ENCODE measurements at places on chromosomes 6 and 20.

GRCh38 chr6:37283268-37283667 lies 25.3 kb upstream of the TMEM217 start:
- no peak for DNase-seq

- DNase-seq: no peak
Observed at GRCh38 chr20:9447182-9447581, 67.2 kb upstream of the LAMP5 start.

- DNase-seq: no peak
Observed at GRCh38 chr6:40986921-40987819, 51.9 kb downstream of the UNC5CL start.

- DNase-seq: no peak
Observed at GRCh38 chr20:44475372-44475693, 341 bp upstream of the TTPAL start.

- DNase-seq: no peak
Observed at GRCh38 chr6:75818098-75818855, 69.2 kb downstream of the MYO6 start.

DNA sequence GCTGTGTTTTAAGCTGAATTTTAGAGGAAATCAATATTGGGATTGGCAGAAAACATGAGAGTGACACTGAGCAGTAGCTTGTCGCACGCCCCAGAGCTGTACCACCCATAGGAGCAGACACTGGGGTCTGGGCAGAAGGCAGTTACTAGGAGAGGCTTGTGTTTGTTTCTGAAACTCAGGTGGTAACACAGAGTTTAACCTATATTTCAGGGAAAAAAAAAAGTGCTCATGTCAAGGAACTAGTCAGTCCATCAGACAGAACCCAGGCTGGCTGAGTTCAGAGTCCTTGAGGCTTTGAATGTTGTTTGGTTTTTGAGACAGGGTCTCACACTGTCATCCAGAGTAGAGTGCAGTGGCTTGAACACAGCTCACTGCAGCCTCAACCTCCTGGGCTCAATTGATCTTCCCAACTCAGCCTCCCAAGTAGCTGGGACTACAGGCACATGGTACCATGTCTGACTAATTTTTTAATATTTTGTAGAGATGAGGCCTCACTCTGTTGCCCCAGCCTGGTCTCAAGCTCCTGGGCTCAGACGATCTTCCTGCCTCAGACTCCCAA lies 6.6 kb downstream of the SLC22A1 start:
- DNase-seq: no peak

DNA sequence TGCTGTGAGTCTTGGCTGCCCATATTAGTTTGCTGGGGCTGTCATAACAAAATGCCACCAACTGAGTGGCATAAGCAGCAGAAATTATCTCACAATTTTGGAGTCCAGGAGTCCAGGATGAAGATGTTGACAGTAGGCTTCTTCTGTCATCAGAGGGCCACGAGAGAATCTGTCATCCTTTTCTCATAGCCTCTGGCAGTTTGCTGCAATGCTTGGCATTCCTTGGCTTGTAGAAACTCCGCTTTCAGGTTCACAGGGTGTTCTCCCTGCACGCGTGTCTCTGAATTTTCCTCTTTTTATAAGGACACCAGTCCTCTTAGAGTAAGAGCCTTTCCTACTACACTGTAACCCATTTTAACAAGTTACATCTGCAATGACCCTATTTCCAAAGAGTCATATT lies 838.4 kb downstream of the TFAP2A start:
- DNase-seq: no peak

GRCh38 chr6:166203003-166203640 lies 35.5 kb upstream of the TBXT start:
- DNase-seq: no peak

DNA sequence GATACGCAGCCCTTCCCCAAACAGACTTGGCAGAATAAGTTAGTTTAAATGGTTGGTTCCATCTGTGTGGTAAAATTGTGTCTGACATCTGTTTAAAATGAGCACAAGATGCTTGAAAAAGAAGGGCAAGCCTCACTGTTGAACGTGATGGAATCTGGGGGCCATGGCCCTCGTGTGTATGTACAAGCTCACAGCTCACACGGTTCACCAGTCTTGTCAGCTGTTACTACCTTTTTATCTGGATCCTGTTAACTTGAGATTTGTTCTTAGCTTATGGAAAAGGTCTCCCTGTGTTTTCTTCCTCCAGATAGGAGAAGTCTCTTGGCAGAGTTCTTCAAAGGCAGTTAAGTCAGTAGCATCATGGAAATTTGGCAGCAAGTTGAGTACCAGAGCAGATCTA lies 270.6 kb downstream of the KHDC1L start:
- DNase-seq: no peak

GRCh38 chr6:170024940-170025339 lies 265.9 kb downstream of the DLL1 start:
- DNase-seq: no peak

DNA sequence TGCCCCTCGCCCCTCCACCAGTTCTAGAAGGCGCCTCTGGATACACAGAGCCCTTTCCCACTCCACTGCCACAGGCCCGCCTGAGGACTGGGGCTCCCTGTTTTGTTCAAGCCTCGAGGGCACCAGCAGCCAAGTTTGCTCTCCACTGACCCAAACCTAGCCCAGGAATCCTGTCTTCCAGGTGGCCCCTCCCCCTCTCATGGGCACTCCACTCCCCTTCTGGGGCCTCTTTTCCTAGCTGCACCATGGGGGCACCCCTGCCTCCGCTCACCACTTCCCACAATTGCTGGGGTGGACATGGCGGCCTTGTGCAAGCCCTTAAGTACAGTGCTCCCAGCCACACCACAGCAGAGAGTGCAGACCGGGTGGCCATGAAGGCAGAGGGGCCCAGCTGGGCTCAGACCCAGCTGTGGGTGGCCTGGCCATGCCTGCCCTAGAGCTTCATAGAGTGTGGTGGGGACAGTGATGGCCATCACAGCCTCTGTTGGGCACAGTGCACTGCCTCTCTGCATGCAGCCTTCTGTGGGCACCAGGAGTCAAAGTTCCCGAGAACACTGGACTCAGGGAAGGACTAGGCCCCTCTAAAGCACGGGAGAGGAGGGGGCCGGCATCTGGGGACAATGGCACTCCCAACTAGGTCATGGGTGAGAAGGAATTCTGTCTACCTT lies 1.3 kb downstream of the MYL9 start:
- DNase-seq: no peak

DNA sequence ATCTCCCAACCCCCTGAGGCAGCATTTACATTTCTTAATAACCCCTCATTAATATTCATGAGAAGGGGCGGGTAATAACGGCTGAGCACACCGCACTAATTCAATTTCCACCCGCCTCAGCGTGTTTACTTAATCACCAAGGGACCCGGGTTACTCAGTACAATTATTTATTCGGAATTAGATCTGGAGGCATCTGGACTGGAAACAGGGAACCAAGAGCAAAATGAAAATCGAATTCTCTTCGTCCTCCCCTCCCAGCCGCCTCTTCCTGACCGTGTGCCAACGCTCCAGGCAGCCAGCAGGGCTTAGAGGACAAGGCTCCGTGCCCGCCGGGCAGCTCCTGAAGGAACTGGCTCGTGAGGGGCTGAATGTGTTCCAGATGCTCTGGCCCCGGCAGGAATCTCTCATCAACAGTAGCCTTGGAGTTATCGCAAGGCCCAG lies 23.5 kb upstream of the CTNNBL1 start:
- no peak for DNase-seq

GRCh38 chr20:37990571-37991151 lies 42.6 kb downstream of the TTI1 start:
- DNase-seq: peak; percentile 57

DNA sequence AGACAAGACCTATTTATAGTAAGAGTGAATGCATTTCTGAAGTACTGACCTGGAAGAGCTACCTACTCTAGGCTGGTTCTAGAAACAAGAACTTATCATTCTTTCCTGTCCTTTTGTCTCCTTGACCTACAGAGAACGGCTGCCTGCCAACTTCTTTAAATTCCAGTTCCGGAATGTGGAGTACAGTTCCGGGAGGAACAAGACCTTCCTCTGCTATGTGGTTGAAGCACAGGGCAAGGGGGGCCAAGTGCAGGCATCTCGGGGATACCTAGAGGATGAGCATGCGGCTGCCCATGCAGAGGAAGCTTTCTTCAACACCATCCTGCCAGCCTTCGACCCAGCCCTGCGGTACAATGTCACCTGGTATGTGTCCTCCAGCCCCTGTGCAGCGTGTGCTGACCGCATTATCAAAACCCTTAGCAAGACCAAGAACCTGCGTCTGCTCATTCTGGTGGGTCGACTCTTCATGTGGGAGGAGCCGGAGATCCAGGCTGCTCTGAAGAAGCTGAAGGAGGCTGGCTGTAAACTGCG lies 8.3 kb downstream of the APOBEC2 start:
- no peak for DNase-seq

DNA sequence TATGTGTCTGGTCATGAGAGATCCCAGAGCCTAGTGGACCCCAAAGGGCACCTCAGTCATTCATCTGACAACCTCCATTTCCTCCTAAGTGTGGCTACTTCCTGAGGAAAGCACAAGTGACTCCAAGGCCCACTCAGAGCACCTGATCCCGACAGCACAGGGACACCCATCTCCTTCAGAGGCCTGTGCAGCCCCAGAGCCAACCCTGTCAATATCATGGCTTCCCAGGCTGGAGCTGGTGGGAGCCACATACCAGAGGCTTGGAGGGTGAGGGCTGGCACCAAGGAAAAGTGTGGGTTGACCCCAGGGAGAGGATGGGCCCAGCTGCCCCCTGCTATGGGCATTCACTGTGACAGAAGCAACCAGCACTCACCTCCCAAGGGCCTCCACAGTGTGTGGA lies 117.3 kb downstream of the PSMB1 start:
- no peak for DNase-seq

- DNase-seq: no peak
Observed at GRCh38 chr20:37364927-37365272, 19.0 kb downstream of the SRC start.

DNA sequence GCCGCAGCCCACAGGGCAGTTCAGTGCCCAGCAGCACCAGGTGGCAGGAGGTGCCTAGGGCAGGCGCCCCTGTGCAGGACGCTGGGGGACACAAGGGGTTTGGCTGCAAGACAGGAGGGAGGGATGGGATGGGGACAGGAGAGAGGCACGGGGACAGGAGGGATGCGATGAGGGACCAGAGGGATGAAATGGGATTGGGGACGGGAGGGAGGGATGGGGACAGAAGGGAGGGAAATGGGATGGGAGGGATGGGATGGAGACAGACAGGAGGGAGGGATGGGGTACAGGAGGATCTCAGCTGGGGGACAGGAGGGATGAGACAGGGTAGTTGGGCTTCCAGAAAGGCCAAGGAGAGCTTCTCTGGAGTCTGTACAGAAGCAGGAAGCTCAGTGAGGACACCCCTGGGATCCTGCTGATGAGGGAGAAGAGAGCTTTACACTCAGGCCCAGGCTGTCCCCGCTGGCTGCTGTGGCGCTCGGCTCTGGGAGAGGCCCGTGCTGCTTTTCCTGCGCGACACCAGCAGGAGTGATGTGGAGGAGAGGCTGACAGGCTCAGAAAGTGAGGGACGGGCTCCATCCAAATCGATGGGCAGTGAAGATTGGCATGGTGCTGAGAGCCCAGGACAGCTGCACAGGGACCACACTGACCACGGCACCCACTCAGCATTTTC lies 400.8 kb downstream of the SMOC2 start:
- DNase-seq: no peak

DNA sequence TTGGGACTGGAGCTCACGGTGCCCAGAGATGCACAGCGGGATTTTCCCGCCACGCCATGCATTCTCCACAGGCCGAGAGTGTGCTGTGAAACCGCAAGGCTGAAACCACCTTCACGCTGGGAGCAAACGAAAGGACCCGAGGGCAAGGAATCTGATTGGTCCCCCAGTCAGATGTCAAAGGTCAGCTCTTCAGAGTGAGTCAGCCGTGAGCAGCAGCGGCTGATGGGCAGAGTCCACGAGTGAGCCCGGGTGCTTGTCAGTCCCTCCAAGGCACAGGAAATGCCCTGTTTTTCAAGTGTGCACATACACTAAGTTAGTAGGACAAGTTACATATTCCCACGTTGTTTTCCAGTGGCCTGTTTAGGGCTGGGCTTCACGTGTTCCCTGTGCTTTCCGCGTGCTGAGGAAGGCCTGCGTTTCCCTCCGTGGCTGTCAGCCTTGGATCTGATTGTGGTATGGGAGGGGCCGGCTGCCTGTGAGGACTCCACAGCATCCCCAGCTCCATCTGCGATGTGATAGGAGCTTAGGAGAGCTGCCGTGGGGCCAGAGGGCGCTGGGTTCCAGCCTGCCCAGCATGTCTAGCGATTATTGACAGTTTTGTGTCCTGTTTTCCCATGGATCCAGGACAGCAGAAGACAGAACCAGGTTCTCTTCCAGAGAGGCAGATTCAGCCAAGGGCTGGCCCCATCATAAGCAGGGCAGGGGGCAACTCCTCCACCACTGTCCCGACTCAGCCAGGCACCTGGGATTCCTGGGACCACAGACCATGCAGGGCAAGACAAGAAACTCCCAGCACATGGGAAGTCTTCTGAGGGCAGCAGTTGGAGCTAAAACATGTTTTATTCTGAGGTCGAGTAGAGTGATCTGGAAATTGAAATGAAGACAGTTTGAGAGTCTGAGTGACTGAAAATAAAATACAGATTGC lies 38.2 kb upstream of the FRMD1 start:
- no peak for DNase-seq

GRCh38 chr6:149081281-149081680 lies 236.2 kb upstream of the TAB2 start:
- no peak for DNase-seq

Measured in Kasumi-1 (cell line).